Right cardiac atrium (tissue), 5 donors: ENCODE measurements at places on chromosomes 4 and X. TPM values are rescaled to one million over a fixed set of nuclear protein-coding genes. Genes with fewer than 3 reads are reported as not detected.

GRCh38 chrX:41655631-41656030 is 33.1 kb upstream of the GPR34 start:
- no peak for DNase-seq

- no peak for DNase-seq
Observed at GRCh38 chr4:173272996-173273395, 61.2 kb downstream of the HMGB2 start.

DNA sequence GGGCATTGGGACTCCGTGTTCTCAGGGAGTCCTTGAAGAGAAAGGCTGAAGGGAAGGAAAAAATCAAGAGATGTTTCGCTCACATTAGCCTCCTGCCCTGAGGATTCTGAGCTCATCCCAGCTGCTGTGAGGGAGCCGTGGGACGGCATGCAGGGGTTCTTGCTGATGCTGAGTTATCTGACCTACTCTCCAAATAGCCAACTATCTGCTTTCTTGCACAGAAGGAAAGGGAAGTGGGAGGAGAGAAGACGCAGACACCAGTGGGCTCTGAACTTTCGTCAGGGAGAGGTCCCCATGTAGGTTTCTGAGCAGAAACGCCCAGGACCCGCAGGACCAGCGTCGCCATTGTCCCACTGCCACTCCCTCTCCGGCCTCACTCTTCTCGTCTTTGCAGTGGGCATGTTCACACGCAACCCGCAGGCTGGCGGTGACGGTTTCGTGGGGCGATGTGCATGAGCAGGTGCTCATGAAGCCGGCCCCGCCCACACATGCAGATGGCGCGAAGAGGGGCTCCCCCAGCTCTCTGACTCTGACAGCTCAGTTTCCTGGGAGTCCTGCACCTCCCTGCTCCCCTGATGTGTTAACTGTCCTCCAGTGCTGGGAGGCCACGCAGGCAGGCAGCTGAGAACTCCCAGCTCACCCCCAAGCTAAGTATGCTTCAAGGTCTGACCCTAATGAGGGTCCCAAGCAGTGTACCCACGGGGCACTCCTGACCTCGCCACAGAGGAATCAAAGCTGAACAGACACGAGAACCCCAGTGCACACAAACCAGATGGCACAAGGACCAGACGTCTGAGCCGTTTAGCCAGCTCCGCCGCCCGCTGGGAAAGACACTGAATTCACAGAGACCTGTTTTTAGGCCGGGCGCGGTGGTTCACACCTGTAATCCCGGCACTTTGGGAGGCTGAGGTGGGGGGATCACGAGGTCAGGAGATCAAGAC is 13.6 kb upstream of the ABLIM2 start:
- DNase-seq, result no peak

- DNase-seq, result no peak
Observed at GRCh38 chr4:6898763-6899162, 10.9 kb upstream of the TBC1D14 start.

- no peak for DNase-seq
Observed at GRCh38 chr4:77443941-77444340, 161.7 kb upstream of the CXCL13 start.

DNA sequence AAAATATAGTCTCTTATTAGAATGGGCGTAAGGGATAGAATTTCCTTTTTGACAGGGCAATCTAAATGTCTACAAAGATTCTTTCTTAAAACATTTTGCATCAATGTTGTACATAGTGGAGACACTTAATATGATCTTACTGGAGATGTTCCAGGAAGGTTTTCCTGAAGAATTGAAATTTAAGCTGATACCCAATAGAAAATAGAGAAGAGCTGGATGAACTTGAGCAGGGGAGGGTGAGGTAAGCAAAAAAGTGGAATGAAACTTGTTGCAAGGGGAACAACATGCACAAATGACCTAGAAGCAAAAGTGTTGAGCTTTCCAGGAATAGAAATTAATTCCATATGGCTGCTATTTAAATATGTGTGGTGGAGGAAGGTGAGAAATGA is 19.7 kb downstream of the SLAIN2 start:
- DNase-seq, result no peak

- DNase-seq, result no peak
Observed at GRCh38 chr4:2712261-2712842, 43.8 kb downstream of the TNIP2 start.

- DNase-seq, result peak; percentile 88
Observed at GRCh38 chr4:6278801-6279197, 9.1 kb downstream of the WFS1 start.

DNA sequence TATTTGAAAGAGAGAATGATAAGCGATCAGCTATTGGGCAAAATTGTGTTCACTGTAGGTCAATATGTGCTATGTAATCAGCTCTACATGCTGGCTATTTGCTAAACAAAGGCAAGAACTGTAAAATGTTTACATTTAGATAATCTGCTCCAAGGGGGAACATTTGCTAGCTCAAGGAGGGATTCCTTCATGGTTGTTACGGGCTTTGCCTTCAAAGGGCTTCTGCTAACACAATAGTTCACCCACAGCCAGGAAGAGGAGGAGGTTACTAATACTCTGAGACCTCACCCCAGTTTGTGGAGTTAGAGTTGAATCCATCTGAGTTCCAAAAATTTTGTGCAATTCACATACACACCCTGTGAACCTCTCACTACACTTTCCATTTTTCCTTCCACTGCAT is 107.6 kb upstream of the BMP3 start:
- no peak for DNase-seq

DNA sequence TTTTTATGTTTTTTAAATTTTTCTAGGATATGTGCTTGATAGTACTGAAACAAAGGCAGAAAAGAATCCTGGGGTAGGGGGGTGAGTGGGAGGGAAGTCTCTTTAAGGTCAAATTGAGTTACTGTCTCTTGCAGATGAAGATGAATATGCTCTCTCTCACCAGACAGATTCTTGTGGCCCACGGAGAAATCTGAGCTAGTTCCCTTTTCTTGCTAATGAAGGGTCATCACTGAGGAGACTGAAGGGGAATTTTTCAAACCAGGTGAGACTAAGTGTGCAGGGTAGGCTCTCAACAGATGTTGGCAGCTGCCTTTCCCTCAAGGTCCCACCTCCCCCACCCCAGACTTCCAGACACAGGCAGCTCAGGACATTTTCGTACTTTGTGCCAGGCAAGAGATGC is 21.5 kb downstream of the FAM9C start:
- no peak for DNase-seq

DNA sequence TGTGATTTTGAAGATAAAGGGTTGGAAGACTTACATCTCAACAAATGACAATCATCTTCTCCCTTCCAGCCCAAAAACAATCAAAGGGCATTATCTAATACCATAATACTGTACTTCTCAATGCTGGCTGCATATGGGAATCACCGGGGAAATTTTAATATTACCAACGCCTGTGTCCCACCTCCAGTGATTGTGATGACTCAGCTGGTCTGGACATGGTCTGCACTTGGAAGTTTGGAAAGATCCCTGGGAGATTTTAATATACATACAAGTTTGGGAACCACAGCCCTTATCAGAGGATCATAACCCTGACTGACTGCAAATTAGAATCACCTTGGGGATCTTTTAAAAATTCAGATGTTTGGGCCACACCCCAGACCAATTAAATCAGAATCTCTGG is 29.9 kb downstream of the ARL13A start:
- DNase-seq, result no peak

- no peak for DNase-seq
Observed at GRCh38 chr4:168618577-168619265, 121.9 kb downstream of the PALLD start.

DNA sequence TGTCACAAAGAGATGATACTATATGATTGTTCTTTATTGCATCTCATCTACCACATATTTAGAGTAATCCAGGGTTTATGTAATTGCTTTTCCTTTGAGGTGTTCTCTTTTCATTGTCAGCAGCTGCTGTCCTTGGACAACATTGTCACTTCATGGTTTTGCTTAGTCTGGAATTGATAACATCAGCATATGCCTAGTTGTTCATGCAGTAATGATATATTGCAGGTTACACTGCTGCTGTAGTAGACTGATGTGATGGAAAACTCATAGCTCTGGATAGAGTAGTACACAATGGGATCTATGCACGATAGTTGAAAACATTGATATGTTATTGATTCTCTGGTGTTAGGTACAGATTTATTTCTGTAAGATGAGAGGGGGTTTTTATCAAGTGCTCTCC is 13.7 kb downstream of the NEIL3 start:
- DNase-seq, result no peak

- no peak for DNase-seq
Observed at GRCh38 chr4:55673424-55673823, 37.3 kb upstream of the NMU start.

DNA sequence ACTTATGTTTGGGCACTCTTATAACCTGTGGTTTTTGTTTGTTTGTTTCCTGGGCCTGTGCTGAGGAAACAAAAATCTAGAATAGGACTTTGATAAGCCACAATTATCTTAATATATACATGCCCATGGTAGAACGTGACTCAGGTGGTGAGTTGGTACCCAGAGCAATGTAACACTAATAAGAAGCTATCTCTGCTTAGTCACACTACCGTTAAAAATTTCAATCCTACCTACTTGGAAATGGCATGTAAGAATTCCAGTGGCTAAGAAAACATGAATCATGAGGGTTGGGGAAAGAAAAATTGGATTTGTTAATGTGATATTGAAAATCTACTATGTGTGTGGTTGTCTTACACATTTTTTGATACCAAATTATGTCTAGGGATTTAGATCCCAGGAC is 30.5 kb upstream of the ADGRG2 start:
- DNase-seq, result no peak

DNA sequence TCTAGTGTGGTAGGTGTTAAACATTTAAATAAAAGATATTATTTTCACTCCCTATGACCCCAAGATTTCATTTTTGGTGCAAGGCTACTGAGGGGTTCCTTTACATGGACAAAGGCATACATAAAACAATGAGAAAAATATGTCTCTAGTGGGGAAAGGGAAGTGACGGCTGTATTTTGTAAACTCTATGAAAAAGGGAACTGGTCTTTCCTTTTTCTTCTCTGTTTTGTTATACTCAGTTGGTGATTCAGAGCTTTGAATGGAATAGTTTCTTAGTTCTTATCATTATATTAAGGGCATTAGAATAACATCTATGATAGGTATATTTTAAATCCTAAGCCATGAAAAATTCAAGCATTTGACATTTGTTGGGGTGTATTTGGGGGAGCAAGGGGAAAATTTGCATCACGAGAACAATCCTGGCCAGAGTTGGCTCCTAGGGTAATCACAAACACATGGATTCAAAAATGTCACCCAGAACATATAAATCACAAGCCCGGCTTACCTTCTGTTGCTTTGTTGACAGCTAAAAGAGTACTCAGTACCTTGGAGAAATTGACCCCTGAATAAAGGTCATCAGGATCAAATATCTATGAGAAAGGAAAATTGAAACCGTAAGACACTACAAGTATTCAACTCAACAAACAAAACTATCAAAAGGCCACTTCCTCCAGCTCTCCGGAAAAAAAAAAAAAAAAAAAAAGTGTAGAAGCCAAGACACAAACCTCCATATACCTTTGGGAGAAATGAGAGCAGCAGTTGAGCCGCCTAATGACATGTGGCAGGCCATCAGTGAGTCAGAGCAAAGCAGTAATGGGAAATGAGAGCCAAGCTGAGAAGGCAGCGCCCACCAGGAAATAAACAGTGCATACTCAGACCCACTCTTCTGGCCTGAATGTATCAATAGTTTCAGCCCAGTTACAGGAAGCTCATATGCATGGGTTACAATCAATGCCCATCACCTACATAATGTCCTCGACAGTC is 33.4 kb downstream of the ARHGEF6 start:
- DNase-seq, result no peak

- DNase-seq, result no peak
Observed at GRCh38 chr4:48429709-48430474, 53.3 kb upstream of the SLC10A4 start.

- no peak for DNase-seq
Observed at GRCh38 chrX:153869473-153870287, 16.3 kb downstream of the L1CAM start.

DNA sequence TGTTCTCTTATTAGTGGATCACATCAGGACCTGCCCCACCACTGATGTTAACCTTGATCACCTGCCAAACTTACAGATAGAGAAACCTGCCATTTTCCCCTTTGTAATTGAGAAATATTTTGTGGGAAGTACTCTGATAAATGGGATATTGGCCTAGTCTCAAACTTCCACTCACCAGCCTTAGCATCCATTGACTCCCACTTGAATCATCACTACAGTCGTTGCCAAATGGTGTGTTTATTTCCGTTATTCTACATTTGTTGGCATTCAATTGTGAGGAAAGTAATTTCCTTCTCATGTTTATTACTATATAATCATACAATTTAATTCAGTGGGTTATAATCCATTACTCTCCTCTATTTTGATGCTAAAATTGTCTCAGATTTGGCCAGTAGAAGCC is 156.4 kb upstream of the CXCL13 start:
- DNase-seq, result no peak

GRCh38 chr4:81714291-81714690 is 242.6 kb upstream of the RASGEF1B start:
- no peak for DNase-seq

- no peak for DNase-seq
Observed at GRCh38 chr4:183588169-183588675, 70.8 kb downstream of the RWDD4 start.

CFAP47 gene
- total RNA-seq, result not detected

RNF175 gene
- 10.2 TPM for total RNA-seq

DNAAF6 gene
- total RNA-seq, result not detected
